IMR-90 (cell line): ENCODE measurements at places on chromosomes 1 and 21. TPM values are rescaled to one million over a fixed set of nuclear protein-coding genes. Genes with fewer than 3 reads are reported as not detected.

TEX35 gene
- not detected in 2 replicates for total RNA-seq

- peak; percentile 63 for DNase-seq
These were observed 794 bp downstream of the NID1 start for GRCh38 chr1:236063919-236064673.

PTAFR gene
- total RNA-seq, result under 0.01 and 0.18 TPM in 2 replicates

FAM110D gene
- total RNA-seq, result not detected in 2 replicates

GRCh38 chr1:147072482-147073432, 99.5 kb downstream of the PRKAB2 start:
- no peak for DNase-seq

GRCh38 chr21:42063571-42064521, 7.3 kb upstream of the UMODL1 start:
- DNase-seq, result no peak

GRCh38 chr1:18583326-18583941, 47.2 kb upstream of the PAX7 start:
- no peak for DNase-seq

DNA sequence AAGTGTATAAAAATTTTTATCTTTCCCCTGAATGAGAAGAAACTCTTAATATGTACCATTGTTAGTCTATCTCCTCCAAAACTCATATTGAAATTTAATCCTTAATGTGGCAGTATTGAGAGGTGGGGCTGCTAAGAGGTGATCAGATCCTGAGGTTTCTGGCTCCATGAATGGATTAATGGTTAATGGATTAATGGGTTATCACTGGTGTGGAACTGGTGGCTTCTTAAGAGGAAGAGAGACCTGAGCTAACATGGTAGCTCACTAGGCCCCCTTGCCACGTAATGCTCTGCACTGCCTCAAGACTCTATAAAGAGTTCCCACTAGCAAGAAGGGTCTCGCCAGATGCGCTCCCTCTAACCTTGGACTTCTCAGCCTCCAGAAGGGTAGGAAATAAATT, 70.6 kb upstream of the ZBTB18 start:
- no peak for DNase-seq

DNA sequence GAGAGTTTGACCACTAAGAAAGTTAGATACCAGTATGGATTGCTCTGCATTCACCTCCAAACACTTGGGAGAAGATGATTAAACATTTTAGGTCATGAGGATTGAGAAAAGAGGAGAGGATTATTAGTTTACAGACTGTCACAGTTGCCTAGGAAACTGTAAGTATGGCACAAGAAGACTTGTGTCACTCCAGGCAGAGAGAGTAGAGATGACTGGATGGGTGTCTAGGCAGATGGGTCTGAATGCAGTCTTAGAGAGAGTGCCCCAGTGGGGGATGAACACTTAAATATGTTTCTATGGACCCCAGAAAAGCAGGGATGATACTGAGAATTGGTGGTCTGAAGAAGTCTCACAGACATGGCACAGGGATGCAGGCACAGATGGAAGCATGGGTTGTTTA, 477.6 kb upstream of the B3GALT2 start:
- no peak for DNase-seq

- DNase-seq, result peak; percentile 5
These were observed 28.5 kb upstream of the SELENON start for GRCh38 chr1:25771221-25772114.

WNT3A gene
- total RNA-seq, result not detected in 2 replicates

DNA sequence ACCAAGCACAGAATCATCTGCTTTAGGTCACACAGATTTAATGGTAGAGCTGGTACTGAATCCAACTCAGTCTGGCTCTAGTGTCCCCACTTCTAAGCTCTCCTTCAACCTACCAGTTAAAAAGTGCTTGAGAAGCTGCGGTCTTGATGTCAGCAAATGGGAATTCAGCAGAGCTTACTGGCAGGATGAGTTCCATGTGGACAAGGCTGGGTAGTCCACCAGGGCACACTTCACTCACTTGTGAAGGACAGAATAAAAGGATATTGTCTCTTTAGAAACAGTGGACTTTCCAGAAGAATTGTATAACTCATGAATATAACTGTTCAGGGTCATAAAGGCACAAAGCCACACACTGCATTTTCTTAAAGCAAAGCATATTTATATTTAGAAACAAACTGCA, 35.1 kb upstream of the GUCA2B start:
- no peak for DNase-seq

DNA sequence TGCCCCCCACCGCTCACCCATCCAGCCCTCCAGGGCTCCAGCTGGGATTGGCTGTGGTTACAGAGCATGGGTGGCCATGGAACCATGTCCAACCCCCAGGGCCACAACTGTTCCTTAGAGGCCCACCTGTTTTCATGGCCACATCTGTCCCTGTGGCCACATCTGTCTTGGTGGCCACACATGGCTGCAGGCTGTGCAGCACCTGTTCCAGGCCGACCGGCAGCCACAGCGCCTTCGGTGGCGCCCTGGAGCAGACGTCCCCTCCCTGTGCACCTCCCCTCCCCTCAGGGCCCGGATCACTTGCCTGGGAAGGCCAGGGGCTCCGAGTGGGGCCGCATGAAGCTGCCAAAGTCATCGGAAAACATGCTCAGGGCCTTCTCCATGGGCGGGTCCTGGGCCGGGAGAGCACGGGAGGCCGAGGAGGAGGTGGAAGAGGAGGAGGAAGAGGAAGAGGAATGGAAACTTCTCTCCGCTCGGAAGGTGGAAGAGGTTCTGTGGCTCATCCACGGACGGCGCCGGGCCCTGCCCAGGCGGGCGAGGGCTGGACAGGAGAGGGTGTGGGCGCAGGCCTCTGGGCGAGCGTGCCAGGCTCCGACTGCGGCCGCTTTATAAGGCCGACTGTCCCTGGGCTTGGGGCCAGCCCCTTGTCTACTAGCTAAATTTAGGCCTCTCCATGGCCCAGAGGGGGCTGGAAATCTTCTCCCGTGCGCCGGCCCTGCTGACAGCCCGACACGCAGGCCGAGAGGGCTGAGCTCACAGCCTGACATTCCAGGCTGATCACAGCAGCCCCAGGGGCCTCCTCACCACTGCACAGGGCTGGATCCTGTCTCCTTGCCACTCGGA, at the start of gene HSPB7:
TSS of gene HSPB7 (minus strand) at position 583 of the 843 bp plus-strand sequence. CDS start at position 503, 80 bp downstream.
- peak; percentile 52 for DNase-seq

- DNase-seq, result peak; percentile 77
These were observed 74.6 kb downstream of the DMRTA2 start for GRCh38 chr1:50348449-50349241.

DNA sequence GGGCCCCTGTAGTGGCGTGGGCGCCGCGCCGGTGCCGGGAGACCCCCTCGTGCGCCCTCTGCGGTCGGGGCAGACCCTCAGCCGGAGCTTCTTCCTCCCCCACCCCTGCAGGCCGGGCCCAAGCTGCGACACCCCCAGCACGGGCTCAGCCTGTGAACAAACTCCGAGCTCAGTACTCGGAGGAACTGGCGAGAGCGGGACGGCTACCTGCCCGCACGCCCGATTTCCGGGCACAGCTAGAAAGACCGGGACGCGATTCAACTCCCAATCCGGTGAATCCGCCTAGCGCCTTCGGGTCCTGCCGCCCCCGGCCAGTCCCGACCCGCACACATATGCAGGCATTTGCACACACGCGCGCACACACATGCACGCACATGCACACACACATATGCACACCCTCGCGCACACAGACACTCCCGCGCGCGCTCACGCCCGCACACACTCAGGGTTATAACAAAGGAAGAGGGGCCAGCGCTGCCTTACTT, 580 bp upstream of the BLACAT1 start:
- no peak for DNase-seq

THEM4 gene
- total RNA-seq, result 7.3 and 8.3 TPM in 2 replicates

DNA sequence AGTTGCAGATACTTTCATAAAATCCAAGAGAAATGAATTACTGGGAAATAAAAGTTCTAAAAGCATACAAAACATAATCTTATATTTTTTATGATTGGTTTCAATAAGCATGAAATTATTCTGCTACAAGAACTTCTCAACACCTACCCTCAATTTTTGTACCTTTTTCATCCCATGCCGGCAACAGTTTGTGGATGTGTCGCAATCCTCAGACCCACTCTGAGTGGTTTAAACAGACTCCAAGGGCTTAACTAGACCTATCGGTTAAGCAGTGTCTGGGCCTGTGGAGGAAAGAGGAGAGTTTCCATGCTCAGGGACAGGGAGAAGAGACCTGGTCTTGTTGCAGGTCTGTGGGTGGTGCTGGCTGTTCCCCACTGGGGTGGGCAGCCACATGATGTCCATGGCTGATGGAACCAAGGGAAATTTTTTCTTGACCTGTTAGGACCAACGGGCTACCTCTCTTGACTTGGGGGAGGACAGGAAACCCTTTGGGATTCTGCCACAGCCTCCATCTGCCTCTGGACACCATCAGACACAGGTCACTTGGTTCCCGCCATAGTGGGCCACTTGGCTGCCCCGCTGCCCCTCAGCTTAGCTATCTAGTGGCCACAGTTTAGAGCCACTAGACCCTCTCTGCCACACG, 81.1 kb upstream of the CLDN14 start:
- no peak for DNase-seq

RGS8 gene
- not detected in 2 replicates for total RNA-seq

GRCh38 chr1:113168946-113169345, 95.9 kb downstream of the LRIG2 start:
- DNase-seq, result no peak
